Sciatic nerve (tissue), 2 donors: ENCODE measurements at places on chromosomes 6 and 20.

GRCh38 chr20:24206995-24207394 is 218.4 kb upstream of the GGTLC1 start:
- DNase-seq = no peak

DNA sequence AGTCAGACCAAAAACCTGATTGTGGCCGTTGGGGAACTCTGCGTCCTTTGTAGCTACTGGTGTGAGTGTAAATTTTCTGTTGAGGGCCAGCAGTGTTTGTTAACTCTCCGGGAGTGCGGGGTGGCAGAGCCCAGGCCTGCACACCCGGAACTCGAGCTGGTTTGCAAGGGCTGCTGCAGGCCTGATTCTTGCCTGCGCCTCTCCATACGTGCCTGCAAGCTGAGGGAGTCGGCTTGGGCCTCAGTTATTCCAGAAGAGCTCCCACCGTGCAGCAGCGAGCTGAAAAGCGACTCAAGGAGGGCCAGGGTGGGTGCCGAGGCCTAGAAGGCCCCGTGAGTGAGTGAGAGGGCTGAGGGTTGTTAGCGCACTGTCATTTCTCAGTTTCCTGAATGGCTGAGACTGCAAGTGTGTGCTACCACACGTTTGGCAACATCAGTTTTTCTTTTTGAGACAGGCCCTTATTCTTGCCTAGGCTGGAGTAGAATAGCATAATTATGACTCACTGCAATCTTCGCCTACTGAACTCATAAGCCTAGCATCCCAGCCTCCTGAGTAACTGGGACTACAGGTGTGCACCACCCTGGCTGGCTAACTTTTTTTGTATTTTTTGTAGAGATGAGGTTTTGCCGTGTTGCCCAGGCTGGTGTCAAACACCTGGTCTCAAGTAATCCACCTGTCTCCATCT is 33.9 kb upstream of the KIF13A start:
- no peak for DNase-seq

DNA sequence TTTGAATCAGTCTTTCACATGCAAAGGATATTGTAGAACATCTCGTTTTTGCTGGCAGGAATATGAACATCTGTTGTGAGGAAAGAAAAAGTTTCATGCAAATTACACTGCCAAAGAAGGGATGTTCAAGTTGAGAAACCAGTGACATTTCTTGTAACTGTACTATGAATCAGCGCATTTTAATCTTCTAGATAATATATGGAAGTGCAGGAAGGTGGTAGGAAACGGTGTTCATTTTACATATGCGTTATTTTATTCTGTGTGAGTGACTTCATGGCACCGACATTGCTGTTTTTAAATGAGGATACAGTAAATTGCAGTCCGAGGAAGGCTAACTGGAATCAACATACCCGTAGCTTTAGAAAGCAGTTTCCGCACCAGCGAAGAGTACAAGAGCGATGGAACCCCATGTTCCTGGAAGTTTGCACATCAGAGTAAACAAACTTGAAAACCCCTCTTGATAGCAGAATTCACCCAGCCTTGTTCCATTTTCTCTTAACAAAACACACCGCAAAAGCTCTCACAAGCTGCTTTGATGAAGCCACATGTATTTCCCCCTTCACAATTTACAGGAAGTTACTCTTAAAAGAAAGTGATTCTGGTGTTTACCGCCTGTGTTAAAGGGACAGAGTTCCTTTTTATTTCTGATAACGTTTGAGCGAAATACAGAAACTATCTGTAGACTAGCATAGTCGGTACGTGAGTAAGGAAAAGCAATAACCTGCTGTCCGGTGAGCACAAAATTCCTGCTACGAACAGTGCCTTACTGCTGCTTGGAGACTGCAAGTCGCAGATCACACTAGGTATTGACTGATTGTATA is 11.5 kb downstream of the PRDM1 start:
- DNase-seq = no peak

GRCh38 chr6:22401932-22402331 is 105.1 kb upstream of the PRL start:
- DNase-seq = no peak

DNA sequence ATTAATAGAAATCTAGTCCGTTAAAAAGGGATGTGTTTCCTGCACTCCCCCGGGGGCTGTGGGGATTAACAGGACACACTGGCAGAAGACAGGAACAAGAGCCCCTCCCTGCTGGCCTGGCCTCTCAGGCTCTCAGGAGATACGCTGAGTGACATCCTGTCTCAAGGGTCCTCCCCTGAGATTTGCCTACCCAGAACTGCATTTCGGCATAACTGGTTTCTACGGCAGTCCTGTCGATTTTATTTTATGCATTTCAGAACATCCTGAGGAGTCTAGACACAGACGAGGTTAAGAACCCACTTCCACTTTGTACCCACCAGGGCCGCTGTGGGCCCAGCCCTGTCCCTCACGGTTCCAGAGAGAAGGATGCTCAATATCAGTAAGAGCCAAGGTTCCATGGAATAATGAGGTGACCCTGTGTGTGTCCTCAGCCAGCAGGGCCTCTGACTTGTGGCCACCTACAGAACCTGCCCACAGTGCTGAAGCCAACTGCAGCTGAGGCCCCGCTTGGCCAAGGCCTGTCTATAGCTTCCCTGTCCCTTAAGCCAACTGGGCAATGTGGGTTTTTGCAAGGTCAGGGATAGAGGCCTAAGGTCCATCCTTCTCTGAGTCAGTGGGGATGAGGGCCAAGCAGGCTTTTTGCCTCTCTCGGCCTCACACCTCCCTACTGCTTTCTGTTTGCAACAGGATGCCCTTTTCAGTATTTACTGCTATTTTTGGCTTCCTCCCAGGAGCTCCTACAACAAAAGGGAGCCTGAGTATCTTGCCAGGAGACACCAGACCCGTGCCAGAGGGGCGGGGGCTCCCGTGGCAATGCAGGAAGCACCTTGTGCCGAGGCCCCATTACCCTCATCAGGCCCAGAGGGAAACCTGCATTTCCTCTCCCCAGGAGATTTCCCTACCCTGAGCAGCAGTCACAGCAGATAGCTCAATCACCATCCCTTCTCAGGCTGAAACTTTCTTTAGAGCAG is 14.7 kb downstream of the UQCC2 start:
- no peak for DNase-seq

DNA sequence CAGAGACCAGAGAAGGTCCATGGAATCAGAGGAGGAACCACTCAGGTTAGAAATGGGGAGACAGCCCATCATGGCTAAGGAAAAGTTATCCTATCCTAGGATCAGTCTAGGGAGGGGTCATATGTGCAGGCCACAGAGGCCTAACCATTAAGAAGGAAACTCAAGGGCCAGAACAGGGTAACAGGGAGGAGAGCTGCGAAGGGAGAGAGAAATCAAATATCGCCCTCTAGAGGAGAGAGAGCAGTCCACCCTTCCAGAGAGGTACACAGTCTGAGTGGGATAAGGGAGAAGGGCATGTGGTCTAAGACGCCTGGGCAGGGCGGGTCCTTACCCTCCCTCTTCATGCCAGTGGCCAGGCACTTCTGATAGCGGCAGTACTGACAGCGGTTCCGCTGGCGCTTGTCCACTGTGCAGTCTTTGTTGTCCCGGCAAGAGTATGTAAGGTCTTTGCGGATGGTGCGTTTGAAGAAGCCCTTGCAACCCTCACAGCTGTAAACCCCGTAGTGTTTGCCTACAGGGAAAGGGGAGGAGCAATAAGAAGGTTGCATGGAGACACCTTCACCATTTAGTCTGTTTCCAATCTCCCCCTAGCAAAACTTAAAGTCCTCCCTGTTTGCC is 2.9 kb downstream of the RXRB start:
- no peak for DNase-seq

DNA sequence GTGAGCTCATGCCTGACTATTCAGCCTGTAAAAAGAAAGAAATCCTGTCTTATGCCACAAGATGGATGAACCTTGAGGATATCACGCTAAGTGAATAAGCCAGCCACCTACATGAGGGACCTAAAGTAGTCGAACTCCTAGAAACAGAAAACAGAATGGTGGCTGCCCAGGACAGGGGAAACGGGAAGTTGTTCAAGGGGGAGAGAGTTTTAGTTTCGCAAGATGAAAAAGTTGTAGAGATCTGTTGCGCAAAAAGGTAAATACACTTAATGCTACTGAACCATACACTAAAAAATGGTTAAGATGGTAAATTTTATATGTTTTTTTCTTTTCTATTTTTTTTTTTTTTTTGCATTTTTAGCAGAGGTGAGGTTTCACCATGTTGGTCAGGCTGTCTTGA is 74.1 kb upstream of the RALY start:
- no peak for DNase-seq

GRCh38 chr6:78268591-78269452 is 598.5 kb upstream of the IRAK1BP1 start:
- no peak for DNase-seq

GRCh38 chr20:46357030-46357514 is 48.8 kb upstream of the CDH22 start:
- no peak for DNase-seq

DNA sequence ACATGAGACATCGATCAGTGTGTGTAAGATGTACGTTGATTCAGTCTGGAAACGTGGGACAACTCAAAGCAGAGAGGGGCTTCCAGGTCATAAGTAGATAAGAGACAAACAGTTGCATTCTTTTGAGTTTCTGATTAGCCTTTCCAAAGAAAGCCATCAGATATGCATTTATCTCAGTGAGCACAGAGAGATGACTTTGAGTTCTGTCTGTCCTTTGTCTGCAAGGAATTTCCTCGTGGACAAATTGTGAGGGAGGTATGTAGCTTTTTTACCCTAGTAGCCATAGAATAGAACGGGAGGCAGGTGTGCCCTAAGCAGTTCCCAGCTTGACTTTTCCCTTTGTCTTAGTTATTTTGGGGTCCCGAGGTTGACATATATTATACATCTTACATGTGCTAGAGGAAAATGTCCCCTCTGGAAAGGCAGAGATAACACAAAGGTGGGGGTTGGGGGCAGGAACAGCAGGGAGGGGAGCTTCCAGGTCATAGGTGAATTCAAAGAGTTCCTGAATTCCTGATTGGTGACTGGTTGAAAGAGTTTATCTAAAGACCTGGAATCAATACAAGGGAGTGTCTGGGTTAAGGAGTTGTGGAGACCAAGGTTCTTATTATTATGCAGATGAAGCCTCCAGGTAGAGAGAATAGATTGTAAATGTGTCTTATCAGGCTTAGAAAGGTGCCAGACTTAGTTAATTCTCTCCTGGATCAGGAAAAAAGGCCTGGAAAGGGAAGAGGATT is 237.0 kb downstream of the NFATC2 start:
- DNase-seq = no peak
